ENCODE measurements at places on chromosomes 16 and 17.

GRCh38 chr17:32926183-32926582 is 1.8 kb upstream of the TMEM98 start:
- no peak for DNase-seq

DNA sequence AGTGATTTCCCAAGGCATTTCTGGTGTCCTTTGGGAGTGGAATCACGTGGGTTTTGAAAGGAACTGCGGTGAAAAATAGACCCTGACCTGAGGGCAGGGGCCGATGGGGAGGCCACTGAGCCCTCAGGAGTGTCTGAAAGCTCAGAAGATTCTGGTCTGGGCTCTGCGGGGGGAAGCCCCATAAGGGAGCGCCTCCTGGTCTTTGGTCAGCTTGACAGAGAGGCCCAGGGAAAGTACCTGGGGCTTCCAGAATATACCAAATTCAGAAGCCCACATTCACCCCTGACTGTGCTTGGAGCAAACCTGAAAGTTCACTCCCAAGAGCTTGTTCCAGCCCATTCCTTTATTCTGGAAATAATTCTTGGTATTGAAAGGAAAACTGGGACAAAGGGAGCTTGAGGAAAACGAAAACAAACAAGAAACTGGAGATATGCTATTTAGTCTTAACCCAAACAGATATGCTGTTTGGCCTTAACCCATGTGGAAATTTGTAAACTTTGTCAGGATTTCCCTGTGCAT is 23.2 kb upstream of the NAGLU start:
- no peak for DNase-seq

DNA sequence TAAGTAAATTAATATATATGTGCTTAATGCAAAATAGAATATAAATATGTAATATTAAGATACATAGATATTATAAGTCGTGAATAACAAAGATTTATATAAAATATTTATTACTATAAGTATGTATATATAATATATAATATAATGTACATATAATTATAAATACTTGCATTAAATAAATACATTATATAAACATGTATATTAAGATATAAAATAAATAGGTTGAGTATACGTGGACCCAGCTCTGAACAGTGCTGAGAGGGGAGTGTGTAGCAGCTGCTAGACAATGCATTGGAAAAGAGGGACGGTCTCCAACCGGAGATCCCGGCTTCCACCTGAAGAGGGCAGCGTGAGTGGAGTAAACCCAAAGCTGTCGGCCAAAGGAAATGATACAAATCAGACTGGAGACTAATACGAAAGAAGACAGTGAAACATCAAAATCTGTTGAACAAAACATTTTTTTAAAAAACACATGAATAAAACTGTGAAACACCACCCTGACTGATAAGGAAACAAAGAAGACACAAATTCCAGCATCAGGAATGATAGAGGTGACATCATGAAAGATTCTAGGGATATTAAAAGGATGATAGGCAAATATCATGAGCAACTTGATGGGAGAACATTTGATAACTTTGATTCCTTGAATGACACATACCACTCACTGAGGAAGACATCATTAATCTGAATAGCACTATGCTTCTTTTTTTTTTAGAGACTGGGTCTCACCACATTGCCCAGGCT is 125.4 kb upstream of the CHMP6 start:
- DNase-seq: peak; percentile 34

- DNase-seq: no peak
These were observed 53.9 kb downstream of the MYO1D start for GRCh38 chr17:32822996-32823395.

DNA sequence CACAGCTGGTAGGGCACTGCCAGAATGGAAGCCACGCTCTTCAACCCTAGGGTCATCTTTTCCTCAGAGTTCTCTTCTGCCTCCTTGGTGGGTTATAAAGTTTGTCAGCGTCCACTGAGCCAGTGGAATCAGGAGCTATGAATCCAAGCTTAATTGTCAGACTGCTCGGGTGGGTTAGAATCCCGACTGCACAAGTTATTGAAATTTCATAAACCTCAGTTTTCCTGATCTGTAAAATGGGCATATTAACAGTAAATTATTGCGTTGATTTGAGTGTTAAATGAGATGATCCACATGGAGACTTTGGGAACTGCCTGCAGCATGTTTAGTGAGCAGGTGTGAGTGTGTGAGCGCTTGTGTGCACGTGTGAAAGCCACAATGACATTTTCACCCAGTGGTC is 400.5 kb upstream of the CDH11 start:
- no peak for DNase-seq

DNA sequence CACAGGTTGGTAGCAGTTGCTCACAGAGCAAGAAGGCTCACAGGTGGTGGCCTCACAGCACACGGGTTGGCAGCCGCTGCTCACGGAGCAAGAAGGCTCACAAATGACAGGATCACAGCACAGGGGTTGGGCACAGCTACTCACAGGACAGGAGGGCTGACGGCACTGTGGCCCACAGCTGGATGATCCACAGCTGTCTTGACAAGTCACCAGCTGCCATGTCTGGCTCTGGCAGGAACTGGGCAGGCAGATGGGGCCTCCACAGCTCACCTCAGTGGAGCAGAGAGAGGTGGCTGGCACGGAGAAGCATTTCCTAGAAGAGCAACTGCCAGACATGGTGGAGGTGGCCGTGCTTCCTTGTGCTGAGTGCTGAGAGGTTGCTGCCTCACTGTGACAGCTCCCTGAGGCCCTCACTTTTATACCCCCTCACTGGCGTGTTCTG is at the start of gene KRTAP16-1:
TSS of gene KRTAP16-1 (minus strand) at position 392 of the 442 bp plus-strand sequence. CDS start at position 336, 56 bp downstream.
- DNase-seq: no peak

Measured in foreskin fibroblast (primary cell).